Caki2 (cell line): ENCODE measurements at places on chromosomes 1 and 21. TPM values are rescaled to one million over a fixed set of nuclear protein-coding genes. Genes with fewer than 3 reads are reported as not detected.
A peak's percentile ranks its signal among the peaks of the same experiment; 100 is the strongest.

TSPAN1 gene
- total RNA-seq, result 2.3 and 9.5 TPM in 2 replicates

ERRFI1 gene
- 31.9 and 45.3 TPM in 2 replicates for total RNA-seq

DNA sequence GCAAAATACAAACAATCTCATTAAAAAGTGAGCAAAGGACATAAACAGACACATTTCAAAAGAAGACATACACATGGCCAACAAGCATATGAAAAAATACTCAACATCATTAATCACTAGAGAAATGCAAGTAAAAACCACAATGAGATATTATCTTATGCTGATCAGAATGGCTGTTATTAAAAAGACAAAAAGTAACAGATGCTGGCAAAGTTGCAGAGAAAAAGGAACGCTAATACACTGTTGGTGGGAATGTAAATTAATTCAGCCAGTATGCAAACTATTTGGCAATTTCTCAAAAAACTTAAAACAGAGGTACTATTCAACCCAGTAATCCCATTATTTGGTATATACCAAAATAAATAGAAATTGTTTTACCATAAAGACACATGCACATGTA, 32.2 kb upstream of the TNFSF18 start:
- no peak for DNase-seq

CTNNBIP1 gene
- total RNA-seq, result 18.0 and 20.8 TPM in 2 replicates

DNA sequence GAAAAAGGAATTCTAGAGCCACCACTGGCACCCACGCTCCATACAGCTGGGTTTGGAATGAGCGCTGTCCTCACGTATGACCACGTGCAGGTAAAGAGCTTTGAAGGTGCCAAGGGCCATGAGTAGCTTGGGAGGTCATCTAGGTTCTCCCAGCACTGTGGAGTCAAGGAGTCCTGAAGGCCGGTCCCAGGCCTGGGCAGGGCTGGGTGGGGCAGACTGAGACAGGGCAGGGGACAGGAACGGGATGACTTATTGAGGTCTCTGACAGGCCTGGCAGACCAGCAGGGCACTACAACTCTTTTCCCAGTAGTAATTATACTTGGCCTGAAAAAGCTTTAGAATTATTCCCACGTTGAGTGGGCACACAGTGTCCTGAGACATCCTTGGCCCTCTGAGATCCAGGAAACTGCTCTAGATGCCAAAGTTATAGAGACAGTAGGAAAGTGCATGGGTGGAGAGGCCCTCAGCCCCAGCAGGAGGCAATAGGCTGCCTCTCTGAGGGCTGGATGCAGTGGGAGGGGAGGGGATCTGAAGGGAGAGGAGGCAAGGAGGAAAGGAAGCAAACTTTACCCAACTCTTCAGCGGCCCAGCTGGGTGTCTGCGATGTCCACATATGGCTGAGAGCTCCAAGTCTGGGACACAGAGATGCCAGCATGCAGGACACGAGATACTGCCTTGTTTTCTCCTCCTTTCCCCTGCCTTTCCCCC, 1.8 kb upstream of the CDA start:
- DNase-seq, result no peak

DNA sequence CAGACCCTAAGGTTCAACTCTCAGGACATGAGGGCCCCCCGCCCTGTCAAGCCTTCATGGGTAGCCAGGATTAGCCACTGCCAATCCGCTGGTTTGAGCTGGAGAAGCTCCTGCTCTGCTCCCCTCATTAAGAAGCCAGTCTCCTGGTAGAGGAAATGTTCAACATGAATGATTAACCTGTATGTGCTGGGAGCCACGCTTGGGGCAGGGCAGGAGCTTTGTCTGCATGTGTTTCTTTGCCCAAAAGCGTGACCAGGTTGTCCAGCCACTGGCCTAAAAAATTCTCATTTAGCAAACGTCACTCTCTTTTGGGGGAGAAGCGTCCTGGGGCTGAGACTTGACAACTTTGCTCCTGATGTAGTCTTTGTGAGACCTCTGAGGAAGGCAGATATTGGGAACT, 96.5 kb downstream of the RRAGC start:
- DNase-seq, result no peak

DNA sequence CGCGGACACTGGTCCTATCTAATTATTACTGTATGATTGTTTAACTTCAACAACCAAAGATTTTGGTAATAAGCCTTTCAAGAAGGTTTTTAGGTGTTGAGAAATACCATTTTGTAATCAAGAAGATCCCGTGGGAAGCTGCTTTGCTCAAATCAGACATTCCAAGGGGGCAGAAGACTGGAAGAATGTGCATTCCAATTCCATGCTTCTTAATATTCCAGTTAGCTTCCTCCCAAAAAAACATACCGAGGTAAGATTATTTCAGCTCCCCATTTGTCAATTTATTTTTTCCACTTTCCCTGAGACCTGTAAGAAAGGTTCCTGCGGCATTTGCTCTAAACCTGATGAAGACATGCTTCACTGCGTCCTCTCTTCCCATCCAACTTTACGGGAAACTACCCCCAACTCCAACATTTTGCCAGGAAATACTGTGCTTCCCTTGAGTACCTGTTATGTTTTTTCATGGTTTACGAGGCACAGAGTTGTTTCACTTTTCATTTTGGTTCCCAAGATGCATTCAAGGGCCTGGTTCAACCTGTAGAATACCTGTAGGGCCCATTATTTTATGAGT, 4.1 kb downstream of the CNN3 start:
- DNase-seq, result peak; percentile 18

DNA sequence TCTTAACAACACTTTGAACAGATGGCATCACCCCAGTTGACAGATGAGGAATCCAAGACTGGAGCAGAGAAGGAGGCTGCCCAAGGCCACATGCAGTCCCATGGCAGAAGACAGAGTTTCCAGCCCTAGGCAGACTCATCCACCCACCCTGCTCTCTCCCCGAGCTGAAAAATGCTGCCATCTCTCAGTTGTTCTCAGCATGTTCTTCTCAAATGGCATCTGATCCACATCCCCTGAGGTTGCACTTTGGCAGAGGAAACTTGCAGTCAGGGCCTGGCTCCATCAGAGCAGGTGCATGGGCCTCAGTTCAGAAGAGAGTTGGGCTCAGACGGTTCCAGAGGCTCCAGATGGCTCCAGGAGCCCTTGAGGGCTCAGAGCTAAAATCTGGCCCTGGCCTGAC, 709.4 kb downstream of the MATN1 start:
- DNase-seq, result no peak

- no peak for DNase-seq
Measured at GRCh38 chr1:48596046-48596445, 124.0 kb upstream of the SPATA6 start.

TAL1 gene
- total RNA-seq, result not detected in 2 replicates
